Kidney (tissue), 22 donors: ENCODE measurements at places on chromosomes 16 and 17. TPM values are rescaled to one million over a fixed set of nuclear protein-coding genes. Genes with fewer than 3 reads are reported as not detected.

DNA sequence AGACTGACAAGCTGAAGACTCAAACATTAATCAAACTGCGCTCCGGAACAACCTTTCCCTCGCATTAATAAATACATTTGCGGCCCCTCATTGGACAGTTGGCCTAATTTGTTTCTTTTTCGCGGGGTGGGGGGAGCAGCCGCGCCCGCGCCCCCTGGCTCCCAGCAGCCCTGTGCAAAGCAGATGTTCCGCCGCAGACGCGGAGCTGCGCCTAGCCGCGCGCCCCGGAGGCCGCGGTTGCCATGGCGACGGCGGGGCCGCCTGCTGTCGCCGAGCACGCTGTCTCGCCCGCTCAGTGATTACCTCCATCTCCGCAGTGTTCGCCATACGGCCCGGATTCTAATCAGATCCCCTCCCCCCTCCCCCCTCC is 25.5 kb downstream of the COPZ2 start:
- peak overlapping the region; percentile 16 for H3K4me3 ChIP-seq
- no peaks in the 10 kb centered on the region for H3K27me3 ChIP-seq
- H3K27ac ChIP-seq = no peak overlapping the region
- DNase-seq = peak; percentile 87
- H3K4me1 ChIP-seq = no peaks in the 10 kb centered on the region

Gene FAAP100
- total RNA-seq = 28.6 TPM

Gene SDK2
- 2.4 TPM for total RNA-seq

Gene IQCK
- 38.1 TPM for total RNA-seq

GRCh38 chr17:67456103-67456502 is 79.0 kb downstream of the PITPNC1 start:
- H3K4me3 ChIP-seq = no peak overlapping the region
- no peak for DNase-seq
- no peaks in the 10 kb centered on the region for H3K4me1 ChIP-seq

Gene CCL2
- total RNA-seq = 49.9 TPM

DNA sequence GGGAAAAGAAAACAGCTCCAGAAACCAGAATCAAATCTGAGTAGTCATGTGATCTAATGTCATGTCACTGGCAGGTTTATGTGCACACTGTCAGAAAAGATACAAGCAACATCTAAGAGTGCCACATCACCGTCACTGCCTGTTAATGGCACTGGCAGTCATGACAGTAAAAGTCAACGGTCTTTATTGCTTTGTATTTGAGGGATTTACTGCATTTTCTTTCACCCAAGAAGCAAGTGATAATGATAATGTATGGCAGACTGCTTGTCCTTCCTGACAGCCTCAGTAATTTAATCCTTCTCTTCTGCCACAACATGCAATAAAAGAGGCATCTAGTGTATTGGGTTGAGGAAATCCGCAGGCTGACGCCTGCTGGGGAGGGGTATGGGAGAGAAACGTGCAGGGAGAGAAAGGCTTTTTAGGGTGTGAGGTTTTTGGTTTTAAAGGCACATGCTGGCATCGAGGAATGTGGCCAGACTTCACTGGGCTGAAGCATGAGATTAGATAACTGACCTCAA is 92.4 kb downstream of the RPGRIP1L start:
- no peaks in the 10 kb centered on the region for H3K36me3 ChIP-seq
- H3K27ac ChIP-seq = no peak overlapping the region
- no peak overlapping the region for H3K4me3 ChIP-seq
- H3K4me1 ChIP-seq = no peaks in the 10 kb centered on the region
- H3K27me3 ChIP-seq = no peaks in the 10 kb centered on the region
